HFFc6 (cell line): ENCODE measurements at places on chromosomes 12 and 14. TPM values are rescaled to one million over a fixed set of nuclear protein-coding genes. Genes with fewer than 3 reads are reported as not detected.

Gene MAGOHB
- 35.0 to 50.7 TPM (median 47.1 TPM) in 3 replicates for total RNA-seq

Gene OLR1
- total RNA-seq = 32.1 and 48.8 TPM in 2 replicates

Gene TSPAN19
- total RNA-seq = not detected in 3 replicates

Gene VDR
- 7.8 to 14.4 TPM (median 13.9 TPM) in 3 replicates for total RNA-seq

Gene CD69
- total RNA-seq = not detected in 2 replicates

Gene SERPINA12
- total RNA-seq = not detected in 3 replicates

Gene RASSF9
- total RNA-seq = not detected in 2 replicates

Gene CATSPERB
- not detected in 3 replicates for total RNA-seq

Gene GPD1
- not detected in 3 replicates for total RNA-seq
